ENCODE measurements at places on chromosomes 12 and 14.

DNA sequence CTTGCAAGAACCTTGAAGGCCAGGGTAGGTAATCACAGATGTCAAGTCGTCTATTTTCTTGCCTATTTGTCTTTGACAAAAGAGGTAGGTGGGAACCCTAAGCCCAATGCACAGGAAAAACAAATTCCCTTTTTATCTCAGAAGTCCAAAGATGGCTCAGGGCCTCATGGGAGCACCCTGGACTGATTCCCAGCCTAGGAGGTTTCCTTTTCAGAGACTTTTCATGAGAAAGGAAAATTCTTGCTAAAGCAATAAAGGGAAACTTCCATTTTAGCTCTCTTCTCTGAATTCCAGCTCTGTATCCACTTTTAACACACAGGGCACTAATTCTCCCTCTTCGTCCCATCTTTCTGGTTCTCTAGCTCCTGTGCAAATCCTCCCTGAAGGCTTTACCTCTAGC is 1.2 kb downstream of the ZNF641 start:
- DNase-seq, result no peak

DNA sequence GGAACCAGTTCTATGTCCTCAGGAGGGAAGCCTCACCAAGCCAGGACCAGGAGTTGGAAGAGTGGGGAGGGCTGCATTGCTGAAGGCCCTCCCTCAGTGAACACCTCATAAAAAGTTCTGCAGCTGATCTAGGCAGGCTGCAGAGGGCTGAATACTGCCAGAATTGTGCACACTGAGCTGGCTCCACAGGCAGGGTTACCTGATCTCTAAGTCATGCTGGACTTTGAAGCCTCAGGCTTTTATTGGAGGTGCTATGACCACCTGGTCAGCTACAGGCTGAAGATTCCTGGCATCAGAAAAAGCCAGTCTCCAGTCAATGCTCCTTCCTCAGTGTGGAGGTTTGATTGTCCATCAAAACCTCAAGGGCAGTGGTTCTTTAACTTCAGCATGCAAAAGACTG is 39.7 kb downstream of the FOS start:
- no peak for DNase-seq

DNA sequence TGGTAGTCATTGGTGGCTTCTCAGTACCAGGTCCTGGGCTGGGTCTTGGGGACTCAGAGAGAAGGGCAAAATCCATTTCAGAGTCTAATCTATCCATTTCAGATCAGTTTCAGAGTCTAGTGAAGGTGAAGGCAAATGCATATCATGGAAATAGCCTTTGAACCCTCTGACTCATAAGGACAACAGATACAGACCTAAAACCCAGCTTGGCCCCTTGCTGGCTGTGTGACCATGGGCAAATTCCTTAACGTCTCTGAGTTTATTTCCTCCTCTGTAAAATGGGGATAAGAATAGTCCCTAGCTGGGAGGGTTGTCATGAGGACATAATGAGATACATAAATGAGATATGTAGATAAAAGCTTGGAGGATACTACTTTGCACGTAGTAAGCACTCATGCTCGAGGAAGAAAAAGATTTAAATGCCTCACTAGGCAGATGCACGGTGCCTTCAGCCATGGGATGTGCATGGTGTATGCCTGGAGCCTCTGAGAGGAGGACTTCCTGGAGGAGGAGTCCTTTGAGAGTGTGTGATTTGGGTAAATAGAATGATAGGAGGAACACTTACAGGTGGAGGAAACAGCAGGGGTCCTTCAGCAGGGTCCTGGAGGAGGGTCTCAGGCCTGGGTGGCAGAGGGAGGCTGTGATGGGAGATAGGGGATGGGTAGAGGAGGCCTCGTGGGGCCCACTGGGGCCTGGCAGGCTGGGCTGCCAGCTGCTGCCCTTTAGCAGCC is 8.0 kb downstream of the DTX1 start:
- no peak for DNase-seq

DNA sequence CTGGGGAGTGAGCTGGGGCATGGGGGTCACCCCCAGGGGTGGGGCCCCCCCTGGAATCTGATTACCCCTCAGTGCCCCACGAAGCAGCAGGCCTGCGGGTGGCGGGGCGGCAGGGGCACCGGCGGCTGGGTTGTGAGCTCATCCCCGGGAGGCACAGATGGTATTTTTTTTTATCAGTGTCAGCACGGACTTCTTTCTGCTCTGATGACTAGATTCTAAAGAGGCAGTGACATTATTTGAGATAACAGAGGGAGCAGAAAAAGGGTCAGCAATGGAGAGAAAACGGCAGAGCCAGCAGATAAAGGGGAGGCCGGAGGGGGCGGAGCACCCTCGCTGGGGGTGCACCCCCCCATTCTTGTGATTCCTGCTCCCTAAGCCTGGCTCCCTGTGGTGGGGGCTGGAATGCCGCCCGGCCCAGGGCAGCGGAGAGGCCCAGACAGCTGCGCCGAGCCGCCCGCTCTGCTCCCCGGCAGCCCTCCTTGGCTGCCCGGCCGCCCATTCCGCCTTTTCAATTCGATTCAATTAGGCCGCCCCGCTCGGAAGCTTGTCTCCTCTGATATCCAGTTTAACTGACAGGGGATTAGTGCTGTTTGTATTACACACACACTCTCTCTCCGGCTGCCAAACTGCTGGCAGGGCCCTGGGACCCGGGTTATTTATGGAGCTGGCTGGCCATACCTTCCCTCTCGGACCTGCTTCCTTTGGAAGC is 32.9 kb downstream of the MVK start:
- no peak for DNase-seq

DNA sequence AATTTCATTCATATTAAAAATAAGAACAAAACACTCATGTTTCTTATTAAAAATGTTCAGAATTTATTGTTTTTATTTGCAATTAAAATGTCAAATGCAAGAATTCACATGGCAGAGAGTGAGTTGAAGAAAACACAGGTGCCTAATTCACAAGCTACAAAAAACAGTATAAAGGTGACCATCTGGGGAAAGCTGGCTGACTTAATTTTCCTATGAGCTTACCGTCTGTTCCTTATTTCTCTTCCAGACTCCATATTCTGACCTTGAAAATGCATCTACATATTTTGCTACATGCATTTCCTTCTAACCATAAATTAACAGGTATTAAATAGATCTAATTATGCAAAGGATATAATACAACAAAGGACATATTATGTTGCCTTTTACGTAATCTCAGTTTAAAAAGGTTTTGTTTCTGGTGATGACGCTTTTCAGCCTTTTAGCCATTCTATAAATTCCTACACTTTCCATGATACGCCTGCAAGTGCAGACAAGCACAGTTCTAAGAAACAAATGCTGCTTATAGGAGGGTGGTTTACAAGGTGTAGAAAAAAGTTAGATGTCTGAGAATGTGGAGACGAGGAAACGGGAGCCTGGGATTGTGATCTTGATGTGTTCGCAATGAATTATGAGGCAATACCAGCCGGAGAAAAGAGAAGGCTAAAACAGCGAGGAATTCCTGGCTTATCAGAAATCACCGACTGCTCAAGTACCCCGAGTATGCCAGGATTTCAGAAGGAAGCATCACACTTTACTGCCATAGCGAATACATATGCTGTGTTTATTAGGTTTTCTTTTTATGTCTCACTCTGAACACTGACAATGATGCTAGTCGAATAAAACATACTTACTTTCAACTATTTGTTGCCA is 24.6 kb downstream of the LIN7A start:
- no peak for DNase-seq

DNA sequence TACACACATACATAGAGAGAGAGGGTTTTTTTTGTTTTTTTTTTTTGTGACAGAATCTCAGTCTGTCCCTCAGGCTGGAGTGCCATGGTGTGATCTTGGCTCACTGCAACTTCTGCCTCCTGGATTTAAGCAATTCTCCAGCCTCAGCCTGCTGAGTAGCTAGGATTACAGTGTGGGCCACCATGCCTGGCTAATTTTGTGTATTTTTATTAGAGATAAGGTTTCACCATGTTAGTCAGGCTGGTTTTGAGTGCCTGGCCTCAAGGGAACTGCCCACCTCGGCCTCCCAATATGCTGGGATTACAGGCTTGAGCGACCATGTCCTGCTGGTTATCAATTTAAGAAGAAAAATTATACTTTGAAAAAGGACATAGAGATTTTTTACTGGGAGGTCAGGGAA is 710.6 kb downstream of the SLC6A15 start:
- no peak for DNase-seq

GRCh38 chr14:56666716-56667115 is 87.1 kb downstream of the TMEM260 start:
- no peak for DNase-seq

DNA sequence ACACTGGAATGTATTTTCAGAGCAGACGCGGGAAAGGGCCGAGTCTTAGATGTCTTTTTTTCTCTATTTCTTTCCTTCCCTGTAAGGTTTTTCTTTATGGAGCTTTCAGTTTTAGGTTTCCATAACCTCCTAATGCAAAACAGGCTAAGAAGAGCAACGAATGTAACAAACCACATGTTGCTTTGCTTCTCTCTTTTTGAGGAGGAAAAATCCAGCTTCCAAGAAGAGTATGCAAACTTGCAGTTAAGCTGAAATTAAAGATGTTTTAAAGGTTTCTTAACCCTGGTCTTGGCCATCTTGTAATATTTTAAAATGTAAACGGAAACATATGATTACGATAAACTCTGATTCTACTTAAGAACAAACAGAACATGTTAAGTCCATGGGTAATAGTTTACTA is 86.9 kb downstream of the PRICKLE1 start:
- DNase-seq, result no peak

DNA sequence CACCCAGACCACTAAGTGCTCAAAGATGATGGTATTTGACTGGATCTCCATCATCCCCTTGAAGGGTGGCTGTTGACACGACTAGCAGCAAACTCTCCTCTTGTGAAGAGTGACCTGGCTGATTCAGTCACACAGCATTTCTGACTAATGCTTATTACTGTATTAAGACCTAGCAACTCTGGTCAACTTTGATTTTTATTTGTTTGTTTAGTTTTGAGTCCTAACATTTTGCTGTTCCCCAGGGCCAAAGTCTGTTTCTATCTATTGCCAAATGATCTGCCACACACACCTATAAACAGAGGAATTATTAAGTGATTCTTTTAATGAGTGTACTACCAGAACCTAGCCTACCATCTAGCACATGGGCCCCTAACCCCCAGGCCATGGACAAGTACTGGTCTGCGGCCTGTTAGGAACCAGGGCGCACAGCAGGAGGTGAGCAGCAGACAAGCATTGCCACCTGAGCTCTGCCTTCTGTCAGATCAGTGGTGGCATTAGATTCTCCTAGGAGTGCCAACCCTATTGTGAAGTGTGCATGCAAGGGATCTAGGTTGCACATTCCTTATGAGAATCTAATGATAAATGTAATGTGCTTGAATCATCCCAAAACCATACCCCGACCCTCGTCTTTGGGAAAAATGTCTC is 120.0 kb downstream of the RPS6KA5 start:
- no peak for DNase-seq

GRCh38 chr14:105201925-105202513 is 20.9 kb upstream of the NUDT14 start:
- DNase-seq, result no peak

DNA sequence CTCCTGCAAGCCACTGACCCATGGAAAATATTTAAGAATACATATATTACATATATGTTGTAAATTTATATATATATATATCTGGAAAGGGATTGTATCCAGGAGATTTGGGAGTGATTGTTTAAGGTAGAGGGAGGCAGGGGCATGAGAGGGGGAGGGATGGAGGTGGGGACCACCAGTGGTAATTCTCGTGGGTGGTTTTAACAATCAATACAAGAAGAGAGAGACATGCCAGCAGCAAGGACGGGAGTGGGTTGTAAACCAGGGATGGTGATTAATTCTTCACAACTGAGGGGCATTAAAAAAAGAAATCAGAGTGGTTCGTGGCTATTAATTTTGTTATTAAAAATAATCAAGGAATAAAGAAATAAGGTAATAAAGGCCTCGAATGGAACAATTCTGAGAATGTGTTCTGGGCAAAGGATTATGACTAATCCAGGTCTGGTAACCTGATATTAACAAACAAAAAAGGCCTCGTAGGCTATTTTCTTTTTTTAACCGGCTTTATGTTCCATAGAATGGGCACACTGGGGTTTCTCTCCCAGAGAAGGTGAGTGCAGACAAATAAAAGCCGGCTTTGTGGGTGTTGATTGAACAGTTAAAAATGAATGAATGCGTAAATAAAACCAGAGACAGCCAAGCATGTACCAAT is 8.3 kb upstream of the RTL1 start:
- no peak for DNase-seq

DNA sequence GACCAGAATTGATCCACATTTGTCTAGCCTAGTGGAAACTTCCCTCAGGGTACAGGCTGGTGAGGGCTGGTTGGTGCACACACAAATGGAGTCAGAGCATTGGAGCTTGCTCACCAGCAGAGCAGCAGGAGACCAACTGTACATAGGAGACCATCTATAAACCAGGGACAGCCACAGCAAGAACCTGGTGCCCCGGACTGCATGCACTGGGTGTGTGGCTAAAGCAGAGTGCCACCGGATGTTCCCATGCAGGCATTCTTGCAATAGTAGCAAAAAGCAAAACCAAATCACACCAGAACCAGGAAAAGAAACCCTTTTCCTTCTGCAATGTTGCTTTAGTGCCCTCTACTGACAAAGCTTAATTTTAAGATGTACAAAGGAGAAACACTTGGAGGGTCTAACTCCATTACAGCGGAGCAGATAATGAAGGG is 136.4 kb downstream of the MDGA2 start:
- no peak for DNase-seq

- DNase-seq, result no peak
Observed at GRCh38 chr14:71135911-71136310, 228.7 kb downstream of the PCNX1 start.

GRCh38 chr14:61268812-61269211 is 12.3 kb downstream of the TMEM30B start:
- no peak for DNase-seq

GRCh38 chr14:30767624-30768023 is 106.7 kb upstream of the COCH start:
- no peak for DNase-seq

- no peak for DNase-seq
Observed at GRCh38 chr14:94450722-94451090, 1.9 kb downstream of the SERPINA11 start.

GRCh38 chr12:112380663-112381405 is 1.4 kb downstream of the HECTD4 start:
- no peak for DNase-seq

- DNase-seq, result peak; percentile 41
Observed at GRCh38 chr12:55727643-55728185, 1.1 kb downstream of the CD63 start.

DNA sequence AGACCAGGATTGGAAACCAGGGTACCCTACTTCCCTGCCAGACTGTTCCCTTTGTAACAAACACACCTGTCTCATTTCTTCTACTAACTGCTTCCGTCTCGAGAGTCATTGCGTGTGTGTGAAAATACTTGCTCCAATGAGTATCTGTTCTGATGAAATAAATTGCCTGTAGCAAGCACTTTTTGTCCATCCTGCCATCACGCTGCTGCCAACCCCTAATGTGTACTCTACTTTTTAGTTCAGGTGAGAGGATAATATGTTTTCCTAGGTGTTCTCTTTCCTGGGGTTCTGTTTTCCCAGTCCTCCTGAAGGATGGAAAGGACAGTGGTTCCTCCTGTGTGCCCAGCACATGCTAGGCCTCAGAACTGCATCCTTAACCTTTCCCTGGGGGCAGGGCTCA is 1.0 kb downstream of the TUNAR start:
- DNase-seq, result no peak

GRCh38 chr14:90677484-90678050 is 138.7 kb downstream of the TTC7B start:
- no peak for DNase-seq

- DNase-seq, result no peak
Observed at GRCh38 chr12:92059960-92060359, 85.7 kb downstream of the BTG1 start.
